ENCODE measurements at places on chromosomes 7 and 10.

GRCh38 chr7:50718876-50719275, 63.8 kb downstream of the GRB10 start:
- DNase-seq: no peak

DNA sequence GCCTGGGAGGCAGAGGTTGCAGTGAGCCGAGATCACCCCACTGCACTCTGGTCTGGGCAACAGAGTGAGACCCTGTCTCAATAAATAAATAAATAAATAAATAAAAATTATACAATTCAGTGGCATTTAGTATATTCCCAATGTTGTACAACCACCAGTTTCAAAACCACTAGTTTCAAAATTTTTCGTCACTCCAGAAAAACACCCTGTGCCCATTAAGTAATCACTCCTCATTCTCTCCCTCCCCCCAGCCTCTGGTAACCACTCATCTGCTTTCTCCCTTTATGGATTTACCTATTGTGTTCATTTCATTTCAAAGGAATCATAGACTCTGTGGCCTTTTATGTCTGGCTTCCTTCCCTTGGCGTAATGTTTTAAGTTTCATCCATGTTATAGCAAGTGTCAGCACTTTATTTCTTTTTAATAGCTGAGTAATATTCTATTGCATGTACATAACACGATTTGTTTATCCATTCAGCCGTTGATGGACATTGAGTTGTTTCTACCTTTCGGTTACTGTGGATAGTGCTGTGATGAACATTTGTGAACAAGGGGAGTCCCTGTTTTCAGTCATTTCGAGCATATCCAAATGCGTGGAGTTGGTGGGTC, 29.4 kb upstream of the GOLGA7B start:
- DNase-seq: no peak

DNA sequence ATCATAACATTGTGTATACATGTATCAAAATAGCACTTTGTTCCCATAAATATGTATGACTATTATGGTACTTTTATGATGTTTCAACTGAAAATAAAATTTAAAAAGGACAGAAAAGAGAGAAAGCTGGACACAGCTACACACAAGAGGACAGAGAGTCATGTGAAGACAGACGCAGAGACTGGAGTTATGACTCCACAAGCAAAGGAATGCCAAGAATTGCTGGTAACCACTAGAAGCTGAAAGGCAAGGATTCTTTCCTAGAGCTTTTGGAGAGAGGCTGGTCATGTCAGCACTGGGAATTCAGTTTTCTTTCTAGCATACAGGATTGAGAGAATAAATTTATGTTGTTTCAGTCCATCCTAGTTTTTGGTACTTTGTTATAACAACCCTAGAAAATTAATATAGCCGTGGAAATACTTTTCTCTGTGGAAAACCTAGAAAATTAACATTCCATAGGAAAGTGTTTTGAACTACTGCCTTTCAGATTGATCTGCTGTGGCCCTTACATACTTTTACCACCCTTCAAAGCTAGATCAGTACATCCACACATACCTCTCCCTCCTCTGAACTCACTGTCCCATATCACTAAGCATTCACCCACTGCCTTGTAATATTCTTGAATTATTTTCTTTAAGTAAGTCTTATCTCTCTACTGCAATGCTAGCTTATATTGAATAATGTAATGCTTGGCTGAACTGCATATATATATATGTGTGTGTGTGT, 575.3 kb downstream of the IPMK start:
- no peak for DNase-seq

DNA sequence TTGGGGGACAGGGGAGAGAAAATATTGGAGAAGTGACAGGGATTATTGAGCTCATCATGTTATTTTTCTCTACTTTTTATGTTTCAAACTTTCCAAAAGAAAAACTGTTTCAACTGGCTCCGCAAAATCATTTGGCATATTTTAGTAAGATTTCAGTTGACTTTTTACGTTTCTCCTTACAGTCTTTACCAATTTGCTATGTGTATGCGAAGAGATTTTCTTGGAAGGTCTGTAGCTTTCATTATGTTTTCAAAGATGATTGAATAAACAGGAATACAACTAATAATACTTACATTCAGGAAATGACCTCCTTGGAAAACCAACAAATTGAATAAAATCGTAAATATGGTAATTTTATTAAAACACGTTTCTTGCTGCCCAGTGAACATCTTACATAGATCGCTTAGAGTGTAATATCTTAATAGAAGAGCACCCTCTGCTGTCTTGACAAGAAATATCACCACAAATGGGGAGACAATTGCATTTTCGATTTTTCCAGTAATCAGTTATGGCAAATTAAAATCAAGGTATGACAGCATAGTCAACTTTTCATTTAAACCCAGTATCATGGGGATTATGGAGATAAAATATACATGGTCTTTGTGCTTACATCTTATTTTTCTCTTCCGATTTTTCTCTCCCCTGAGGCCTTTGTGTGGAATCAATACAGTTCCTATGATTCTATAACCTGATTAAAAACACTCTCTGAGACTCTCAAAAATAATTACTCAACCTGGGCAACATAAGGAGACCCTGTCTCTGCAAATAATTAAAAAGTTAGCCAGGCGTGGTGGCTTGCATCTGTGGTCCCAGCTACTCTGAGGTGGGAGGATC, 43.1 kb downstream of the MBL2 start:
- DNase-seq: no peak

GRCh38 chr7:11524476-11525397, 307.3 kb downstream of the THSD7A start:
- DNase-seq: no peak

- DNase-seq: no peak
Observed at GRCh38 chr10:47258921-47259320, 41.1 kb upstream of the GDF10 start.

DNA sequence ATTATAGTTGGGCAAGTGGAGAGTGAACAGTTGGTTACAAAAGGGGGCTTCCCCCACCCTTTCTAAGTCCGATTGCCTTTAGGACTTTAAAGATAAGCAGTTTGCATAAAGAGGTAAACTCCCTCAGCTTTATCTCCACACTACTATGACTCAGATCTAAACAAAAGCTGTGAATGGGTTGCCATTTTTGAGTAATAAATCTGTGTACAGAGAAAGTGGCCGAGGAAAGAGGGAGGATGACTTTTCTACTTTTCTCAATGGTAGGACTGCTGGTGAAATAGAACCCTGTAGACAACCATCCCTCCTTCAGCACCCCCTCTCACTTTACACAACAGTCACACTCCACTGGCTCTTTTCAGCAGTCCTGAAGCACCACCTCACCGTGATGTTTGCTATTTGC, 71.2 kb downstream of the DNMBP start:
- no peak for DNase-seq

All from nephron progenitor cell (in vitro differentiated cells).